ENCODE measurements at places on chromosomes 4 and X. TPM values are rescaled to one million over a fixed set of nuclear protein-coding genes. Genes with fewer than 3 reads are reported as not detected.

Gene RFC1
- total RNA-seq: 47.9 TPM

Gene DCAF8L2
- total RNA-seq: 0.32 TPM

Gene FGFRL1
- total RNA-seq: 4.7 TPM

Gene VEGFC
- 18.4 TPM for total RNA-seq

Gene TLL1
- 10.1 TPM for total RNA-seq

Gene ZNF280C
- total RNA-seq: 1.9 TPM

Gene COL4A5
- 26.7 TPM for total RNA-seq

Gene UBA6
- 163 TPM for total RNA-seq

Gene UGT2B15
- total RNA-seq: not detected

Gene NLRP2B
- under 0.01 TPM for total RNA-seq

Gene S100P
- not detected for total RNA-seq

Gene AVPR2
- not detected for total RNA-seq

Gene TCEAL6
- not detected for total RNA-seq

Gene EPGN
- total RNA-seq: 0.32 TPM

Gene CPLX1
- not detected for total RNA-seq

Gene FMR1
- 20.5 TPM for total RNA-seq

Gene MAGEB17
- total RNA-seq: not detected

Gene SASH3
- total RNA-seq: not detected

Gene H2BW2
- total RNA-seq: not detected

Measured in epithelial cell of umbilical artery (primary cell).